ENCODE measurements at places on chromosomes 13 and 19.

DNA sequence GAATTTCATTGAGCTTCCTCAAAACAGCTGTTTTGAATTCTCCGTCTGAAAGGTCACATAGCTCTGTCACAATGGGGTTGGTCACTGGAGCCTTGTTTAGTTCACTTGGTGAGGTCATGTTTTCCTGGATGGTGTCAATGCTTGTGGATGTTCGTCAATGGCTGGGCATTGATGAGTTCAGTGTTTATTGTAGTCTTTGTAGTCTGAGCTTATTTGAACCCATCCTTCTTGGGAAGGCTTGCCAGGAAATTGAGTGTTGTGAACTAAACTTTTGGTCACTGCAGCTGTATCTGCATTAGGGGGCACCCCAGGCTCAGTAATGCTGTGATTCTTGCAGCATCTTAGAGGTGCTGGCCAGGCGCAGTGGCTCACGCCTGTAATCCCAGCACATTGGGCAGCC, 22.0 kb downstream of the BLOC1S3 start:
- DNase-seq = peak; percentile 25

- DNase-seq = no peak
Measured at GRCh38 chr13:79642596-79642995, 161.6 kb downstream of the NDFIP2 start.

DNA sequence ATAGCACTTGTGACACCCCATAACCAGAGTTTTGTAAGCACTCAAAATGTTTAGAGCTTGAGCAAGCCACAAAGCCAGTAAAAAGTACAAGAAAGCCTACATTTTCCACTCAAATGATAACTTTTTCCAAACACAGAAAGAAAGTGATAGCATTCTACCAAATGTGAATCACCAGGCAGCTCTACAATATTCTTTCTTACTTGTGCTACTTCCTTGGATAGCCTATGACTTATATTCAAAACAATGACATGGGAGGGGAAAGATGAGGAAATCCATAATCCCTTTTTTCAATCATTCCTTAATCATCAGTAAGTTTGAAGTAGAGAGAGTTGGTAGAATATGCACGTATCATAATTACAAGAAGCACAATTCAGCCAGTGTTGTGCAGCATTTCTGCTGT, 650.8 kb upstream of the PCDH9 start:
- DNase-seq = no peak

DNA sequence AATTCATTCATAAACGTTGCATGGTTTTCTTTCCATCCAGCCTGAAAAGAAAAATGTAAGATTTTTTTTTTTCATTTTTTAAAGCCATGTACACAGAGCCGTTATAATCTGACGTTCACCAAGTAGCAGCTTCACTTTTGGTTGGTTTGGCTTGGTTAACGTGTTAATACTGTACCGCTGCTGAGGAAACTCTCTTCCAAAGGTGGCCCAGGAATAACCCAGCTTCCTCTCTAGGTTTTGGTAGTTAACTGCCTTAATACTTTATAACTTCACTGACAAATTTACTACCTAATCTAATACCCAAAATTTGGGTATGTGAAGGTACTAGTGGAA, 1.7 kb downstream of the INTS6 start:
- DNase-seq = no peak

- no peak for DNase-seq
Measured at GRCh38 chr13:36675213-36675536, 1.4 kb downstream of the SERTM1 start.

- peak; percentile 6 for DNase-seq
Measured at GRCh38 chr13:42078128-42078808, 29.8 kb downstream of the DGKH start.

GRCh38 chr13:36297366-36298338, at the start of gene CCDC169:
CCDC169 (minus strand) TSS chr13:36297814; CDS start chr13:36297719, 95 bp downstream.
- DNase-seq = peak; percentile 56

DNA sequence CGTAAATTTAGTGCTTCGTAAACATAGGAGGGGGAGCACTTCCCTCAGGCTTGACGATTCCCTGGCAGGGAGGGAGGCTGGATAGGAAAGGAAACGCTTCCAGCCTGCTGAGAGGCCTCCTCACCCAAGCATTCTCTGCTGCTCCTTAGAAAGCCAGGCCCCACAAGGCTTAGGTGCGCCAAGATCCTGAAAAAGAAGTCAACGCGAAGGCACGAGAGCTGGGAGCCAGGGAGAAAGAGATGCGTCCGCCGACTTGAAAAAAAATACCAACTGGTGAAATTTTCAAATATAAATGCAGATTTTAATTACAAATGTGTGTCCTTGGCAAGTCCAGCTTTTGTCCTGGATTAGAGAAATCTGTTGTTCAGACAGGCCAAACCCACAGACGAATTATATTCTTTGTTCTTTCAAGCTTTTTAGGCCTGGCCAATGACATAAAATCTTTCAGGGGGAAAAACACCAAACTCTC, 64.0 kb downstream of the ALOX5AP start:
- no peak for DNase-seq

DNA sequence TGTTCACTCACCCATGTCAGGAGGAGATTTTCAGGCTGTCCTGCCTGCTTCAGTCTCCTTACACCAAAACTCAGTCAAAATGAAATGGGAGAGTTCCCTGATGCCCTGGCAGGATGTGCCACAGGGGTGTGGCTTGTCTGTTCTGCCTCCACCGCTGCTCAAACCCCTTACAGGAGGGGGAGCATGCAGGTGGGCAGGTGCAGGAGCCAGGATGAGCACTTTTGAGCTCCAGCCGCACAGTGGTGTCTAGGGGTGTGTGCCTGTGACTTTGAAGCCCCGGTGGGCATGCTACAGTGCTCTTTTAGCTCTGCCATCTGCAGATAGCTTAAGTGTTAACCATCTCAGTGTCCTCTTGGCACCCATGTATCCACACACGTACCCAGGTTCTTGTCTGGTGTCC, 71.9 kb upstream of the IPO5 start:
- no peak for DNase-seq

- no peak for DNase-seq
Measured at GRCh38 chr19:33861950-33862349, 65.3 kb downstream of the KCTD15 start.

- no peak for DNase-seq
Measured at GRCh38 chr19:3159565-3159964, 19.0 kb upstream of the S1PR4 start.

- DNase-seq = no peak
Measured at GRCh38 chr13:42686165-42686564, 95.2 kb upstream of the FAM216B start.
